Mammary epithelial cell (primary cell): ENCODE measurements at places on chromosomes 7 and 10. TPM values are rescaled to one million over a fixed set of nuclear protein-coding genes. Genes with fewer than 3 reads are reported as not detected.

DNA sequence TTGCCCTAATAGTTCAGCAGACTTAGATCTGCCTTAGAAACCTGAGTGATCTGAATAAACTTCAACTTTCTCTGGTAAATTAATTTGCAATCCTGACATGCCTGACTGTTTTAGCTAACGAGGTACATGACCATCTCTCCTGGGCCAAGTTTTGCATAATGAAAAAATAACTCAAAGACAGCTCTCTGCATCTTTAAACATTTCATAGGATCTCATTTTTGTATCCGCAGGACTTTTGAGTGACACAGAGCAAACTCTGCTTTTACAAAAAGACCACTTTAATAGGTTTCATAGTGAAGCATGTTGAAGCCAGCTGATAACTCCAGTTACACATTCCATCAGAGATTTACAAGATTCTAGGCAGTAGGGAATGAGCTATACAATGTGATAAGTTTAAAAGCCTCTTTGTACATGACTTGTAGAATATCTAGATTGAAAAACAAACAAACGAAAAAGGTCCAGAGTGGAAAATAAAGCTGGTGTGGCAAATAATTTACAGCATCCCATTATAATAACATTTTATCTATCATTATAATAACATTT is 2.1 kb downstream of the PRKG1 start:
- DNase-seq, result no peak

- DNase-seq, result no peak
These were observed 14.1 kb downstream of the AKR1E2 start for GRCh38 chr10:4840151-4840550.

DNA sequence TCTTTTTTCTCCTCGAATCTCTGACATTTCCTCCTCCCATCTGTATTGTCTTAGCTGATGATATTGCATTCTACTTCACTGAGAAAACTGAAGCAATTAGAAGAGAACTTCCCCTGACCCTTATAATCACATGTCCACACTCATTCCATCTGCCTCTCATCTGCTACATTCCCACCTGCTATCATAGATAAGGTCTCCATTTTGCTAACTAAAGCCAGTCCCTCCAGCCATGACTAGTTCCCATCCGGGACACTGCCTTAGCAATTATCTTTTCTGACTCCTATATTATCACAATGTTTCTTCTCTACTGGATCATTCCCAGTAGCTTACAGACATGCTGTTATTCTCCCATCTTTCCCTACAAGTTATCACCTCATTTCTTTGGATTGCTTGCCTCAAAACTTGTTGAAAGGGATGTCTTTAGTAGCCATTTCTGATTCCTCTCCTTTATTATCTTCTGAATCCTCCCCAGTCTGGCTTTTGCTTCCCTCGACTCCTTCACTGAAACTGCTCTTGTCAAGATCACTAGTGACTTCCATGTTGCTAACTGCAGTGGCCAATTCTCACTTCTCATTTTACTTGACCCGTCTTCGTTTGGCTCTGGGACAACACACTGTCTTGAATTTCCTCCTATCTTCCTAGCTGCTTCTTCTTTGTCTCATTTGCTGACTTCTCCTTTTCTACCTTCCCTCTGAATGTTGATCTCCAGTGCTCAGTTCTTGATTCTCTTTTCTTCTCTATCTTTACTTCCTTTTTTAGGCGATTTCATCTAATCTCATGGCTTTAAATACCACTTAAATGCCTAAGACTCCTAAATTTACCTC is 35.9 kb downstream of the FZD1 start:
- no peak for DNase-seq

- DNase-seq, result no peak
These were observed 94.9 kb downstream of the SVOPL start for GRCh38 chr7:138606236-138606635.

GRCh38 chr7:27031289-27032172 is 64.3 kb downstream of the HOXA1 start:
- DNase-seq, result peak; percentile 61

The ZFAND4 gene
- 3.2 and 4.3 TPM in 2 replicates for total RNA-seq

The FXYD4 gene
- total RNA-seq, result not detected

The GHRHR gene
- total RNA-seq, result not detected
